Spinal cord (tissue), 10 donors: ENCODE measurements at places on chromosomes 1 and 21. TPM values are rescaled to one million over a fixed set of nuclear protein-coding genes. Genes with fewer than 3 reads are reported as not detected.

- no peak for DNase-seq
These were observed 103.7 kb downstream of the HS2ST1 start for GRCh38 chr1:87017998-87018672.

DNA sequence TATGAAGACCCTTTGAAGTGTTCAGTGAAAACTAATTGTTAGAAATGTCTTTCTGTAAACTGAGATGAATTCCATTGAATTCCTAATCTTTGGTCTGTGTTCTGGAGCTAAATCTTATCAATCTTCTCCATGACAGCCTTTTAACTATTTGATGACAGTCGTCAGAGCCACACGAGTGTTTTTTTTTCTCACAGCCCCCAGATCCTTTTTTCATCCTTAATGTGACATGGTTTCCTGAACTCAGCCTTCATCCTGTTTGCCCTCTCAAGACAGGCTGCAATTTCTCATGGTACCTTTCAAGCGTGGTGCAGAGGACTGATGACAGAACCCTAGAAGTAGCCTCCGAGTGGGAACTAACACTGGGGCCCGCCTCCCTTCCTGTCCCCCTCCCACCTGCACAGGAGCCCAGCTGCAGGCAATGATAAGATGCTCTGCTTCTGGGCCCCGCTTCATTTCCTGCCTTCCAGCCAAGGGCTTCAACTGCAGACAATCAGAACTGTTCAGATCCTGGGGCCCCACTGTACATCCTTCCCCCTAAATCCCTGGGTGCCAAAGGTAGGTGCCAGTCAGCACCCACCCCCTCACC, 114.6 kb upstream of the VAV3 start:
- no peak for DNase-seq

DNA sequence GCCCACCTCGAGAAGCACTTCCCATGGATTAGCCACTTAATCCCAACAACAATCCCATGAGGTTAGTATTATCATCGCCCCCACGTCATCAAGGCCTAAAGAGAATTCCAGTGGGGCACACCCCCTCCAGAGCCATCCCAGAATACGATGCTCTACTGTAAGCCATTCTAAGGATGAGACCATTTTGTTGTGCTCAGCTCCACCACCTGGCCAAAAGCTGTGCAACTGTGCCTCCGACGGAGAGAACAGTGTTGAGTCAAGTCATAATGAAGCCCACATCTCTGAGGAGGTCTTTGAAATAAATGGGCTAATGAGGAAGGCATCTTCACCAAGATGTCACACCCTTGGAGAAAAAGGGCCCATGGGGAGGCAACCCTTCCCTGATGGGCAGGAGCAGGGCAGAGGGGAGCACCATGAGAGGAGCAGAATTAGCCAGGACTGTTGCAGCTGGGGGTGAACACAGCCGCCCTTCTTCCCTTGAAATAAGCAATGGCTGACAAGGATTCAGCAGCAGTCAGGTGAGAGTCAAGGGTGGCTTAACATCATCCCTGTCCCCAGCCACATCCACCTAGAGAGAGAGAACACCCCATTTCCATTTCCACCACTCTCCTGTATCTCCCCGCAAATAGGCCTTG, 14.6 kb downstream of the SYF2 start:
- no peak for DNase-seq

- DNase-seq = no peak
These were observed at the start of gene GPR157 for GRCh38 chr1:9128520-9129265. Gene GPR157, minus strand, starts transcription at chr1:9129102. Its CDS starts 75 bp downstream, at chr1:9129027.

- no peak for DNase-seq
These were observed 15.4 kb upstream of the MEF2D start for GRCh38 chr1:156515956-156516355.

- no peak for DNase-seq
These were observed 7.0 kb downstream of the DENND4B start for GRCh38 chr1:153939476-153939875.

DNA sequence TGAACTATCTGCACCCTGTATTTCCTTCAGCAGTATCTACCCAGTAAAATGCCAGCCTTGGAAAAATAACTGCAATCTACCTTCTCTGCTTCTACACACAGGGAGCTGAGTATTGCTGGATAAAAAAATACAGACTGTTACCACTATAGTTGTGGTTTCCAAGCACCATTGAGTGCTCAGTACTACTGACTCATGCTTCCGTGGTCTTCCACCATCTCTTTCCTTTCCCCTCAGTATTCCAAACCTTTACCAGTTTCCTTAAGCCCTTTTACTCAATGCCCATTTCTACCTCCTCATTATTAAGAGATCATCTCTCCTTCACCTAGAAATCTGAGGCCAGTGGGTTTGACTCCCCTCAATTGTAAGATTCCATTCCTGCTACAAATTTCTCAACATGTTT, 23.8 kb downstream of the GLMN start:
- DNase-seq = no peak

DNA sequence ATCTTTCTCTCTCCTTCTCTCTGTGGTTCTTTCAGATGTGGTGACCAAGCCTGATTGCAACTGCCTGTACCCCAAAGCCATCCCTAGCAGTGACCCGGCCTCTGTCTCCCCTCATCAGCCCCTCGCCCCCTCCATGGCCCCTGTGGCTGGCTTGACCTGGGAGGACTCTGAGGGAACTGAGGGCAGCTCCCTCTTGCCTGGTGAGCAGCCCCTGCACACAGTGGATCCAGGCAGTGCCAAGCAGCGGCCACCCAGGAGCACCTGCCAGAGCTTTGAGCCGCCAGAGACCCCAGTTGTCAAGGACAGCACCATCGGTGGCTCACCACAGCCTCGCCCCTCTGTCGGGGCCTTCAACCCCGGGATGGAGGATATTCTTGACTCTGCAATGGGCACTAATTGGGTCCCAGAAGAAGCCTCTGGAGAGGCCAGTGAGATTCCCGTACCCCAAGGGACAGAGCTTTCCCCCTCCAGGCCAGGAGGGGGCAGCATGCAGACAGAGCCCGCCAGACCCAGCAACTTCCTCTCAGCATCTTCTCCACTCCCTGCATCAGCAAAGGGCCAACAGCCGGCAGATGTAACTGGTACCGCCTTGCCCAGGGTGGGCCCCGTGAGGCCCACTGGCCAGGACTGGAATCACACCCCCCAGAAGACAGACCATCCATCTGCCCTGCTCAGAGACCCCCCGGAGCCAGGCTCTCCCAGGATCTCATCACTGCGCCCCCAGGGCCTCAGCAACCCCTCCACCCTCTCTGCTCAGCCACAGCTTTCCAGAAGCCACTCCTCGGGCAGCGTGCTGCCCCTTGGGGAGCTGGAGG, 12.7 kb downstream of the CSF1 start:
- no peak for DNase-seq

- peak; percentile 48 for DNase-seq
These were observed 835 bp downstream of the LRRN2 start for GRCh38 chr1:204684571-204685235.

GRCh38 chr1:184866586-184866985, 107.7 kb downstream of the NIBAN1 start:
- no peak for DNase-seq

GRCh38 chr1:233668146-233668724, 54.3 kb downstream of the KCNK1 start:
- no peak for DNase-seq

DNA sequence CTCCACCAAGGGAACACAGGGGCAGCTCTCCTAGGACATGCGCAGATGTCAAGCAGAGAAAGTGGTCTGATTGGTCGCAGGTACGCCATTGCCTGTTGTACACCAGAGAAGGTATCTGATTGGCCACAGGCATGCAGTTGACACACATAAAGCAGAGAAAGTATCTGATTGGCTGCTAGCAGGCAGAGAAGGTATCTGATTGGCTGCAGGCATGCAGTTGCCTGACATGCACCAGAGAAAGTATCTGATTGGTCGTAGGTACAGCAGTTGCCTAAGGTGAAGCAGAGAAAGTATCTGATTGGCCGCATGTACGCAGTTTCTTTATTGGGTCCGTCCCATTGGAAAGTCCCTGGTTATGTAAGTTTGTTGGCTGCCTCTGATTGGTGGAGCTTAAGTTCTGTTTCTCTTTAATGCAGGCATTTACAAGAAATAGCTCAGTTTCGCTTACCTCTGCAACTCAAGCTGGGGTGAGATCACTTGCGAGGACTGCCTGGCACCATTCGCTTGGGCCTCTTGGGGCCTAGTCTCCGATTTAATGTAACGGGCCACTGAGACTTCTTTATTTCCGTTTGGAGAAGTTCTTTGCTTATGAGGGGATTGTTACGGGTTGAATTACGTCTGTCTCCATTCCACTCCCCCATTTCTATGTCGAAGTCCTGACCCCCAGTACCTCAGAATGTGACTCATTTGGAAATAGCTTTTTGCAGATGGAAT, 74.2 kb downstream of the SIK1 start:
- DNase-seq = no peak

DNA sequence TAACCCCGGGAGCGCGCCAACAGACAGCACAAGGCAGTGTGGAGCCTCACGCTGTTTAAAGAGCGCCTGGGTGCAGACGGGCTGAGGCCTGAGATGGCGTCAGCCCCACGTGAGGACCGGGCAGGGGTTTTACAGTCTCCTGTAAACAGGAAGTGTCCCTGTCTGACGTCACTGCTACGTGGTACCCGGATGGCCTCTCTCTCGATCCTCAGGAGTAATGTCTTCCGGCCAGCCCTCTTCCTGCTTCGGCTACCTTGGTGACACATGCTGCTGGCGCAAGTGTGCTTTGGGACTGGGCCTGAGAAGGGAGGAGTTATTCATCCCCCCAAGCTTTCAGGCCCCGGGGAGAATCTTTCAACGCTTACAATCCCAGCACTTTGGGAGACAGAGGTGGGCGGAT, 41.2 kb downstream of the CNST start:
- no peak for DNase-seq

- peak; percentile 39 for DNase-seq
These were observed 106.5 kb downstream of the SLC16A1 start for GRCh38 chr1:112849425-112850033.

GRCh38 chr1:210490781-210491180, 162.1 kb downstream of the HHAT start:
- no peak for DNase-seq

- no peak for DNase-seq
These were observed 2.7 kb downstream of the HUNK start for GRCh38 chr21:31875496-31876015.

DNA sequence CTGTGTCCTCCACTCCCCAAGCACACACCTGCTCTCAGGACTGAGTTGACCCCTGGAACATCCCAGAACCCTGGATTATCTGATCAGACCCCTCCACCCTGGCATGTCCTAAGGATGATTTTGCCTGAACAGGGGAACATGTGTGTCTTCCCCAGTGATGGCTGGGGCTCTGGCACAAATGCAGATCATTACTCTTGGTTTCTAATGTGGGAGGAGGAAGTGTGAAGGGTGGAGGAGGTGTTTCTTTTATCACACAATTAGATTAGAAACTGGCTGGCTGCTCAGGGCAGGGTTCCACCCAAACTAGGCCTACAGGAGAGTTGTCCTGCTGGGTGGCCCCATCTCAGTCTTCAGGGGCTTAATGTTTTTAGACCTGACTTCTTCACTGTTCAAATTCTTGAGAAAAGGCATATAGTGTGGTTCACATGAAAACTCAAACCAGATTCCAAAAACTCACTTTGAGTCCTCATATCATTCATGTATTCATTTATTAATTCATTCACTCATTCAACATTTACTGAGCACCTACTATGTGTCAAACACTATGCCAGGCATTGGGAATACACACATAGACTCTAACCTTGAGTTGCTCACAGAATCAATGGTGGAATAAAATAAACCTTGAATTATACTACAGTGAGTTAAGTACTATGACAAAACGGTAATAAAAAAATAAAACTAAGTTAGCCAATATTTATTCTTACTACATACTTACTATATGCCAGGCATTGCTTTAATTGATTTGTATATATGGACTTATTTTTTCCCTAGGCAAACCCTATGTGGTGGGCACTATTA, 221.8 kb upstream of the JUN start:
- DNase-seq = no peak

DNA sequence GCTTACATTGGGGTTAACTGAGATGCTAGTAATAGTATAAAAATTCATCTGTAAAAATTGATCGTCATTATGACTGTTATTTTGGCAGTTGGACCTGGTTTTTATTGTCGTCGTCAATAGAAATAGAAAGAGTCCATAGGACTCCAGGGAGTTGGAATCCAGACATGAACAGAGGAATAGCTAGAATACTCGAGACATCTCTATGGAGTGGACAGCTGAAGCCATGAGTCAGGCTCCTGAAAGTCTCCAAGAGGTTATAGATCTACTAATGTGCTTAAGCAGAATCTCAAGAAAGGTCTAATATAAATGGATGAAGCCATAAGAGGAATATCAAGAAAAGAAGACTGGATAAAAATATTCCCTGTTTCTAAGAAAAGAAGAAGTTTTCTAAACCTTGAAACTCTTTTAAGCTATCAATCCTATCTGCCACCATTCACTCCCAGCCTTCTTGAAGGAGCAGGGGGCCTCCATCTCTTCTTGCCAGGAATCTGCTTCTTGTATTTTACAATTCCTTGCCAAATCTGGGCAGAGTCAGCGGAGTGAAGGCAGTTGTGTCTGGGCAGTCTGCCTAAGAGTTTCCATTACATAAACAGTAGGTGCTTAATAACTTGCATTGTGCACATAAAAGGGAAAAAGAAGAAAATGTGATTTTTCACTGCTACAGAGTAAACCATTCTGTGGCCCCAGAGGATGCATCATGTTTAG, 163.3 kb downstream of the ST6GALNAC5 start:
- peak; percentile 18 for DNase-seq

DNA sequence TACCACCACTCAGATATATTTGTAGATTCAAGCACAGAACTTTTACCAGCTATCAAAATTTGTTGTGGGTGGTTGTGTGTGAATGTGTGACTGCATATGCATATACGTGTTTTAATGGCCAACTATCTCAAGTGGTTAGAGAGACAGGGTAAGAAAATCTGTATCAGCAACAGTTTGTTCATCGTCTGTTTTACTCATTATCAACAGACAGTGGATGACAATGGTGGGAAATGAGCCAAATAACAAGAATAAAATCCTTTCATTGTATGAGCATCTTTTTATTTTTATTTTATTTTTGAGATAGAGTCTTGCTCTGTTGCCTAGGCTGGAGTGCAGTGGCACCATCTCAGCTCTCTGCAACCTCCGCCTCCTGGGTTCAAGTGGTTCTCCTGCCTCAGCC, 22.7 kb upstream of the DYNLT5 start:
- DNase-seq = no peak

Gene PADI1
- 0.39 TPM for total RNA-seq

Gene OR2G6
- total RNA-seq = not detected

Gene MFAP2
- total RNA-seq = 18.1 TPM

Gene RNF186
- total RNA-seq = not detected

Gene USP24
- 70.6 TPM for total RNA-seq

Gene APCS
- total RNA-seq = not detected

Gene OR2M3
- 0.40 TPM for total RNA-seq

Gene SELL
- total RNA-seq = 5.1 TPM

Gene GBP6
- total RNA-seq = 0.22 TPM

Gene ABCG1
- total RNA-seq = 22.5 TPM
